ENCODE measurements at places on chromosomes 2 and 18.

- DNase-seq: no peak
These were observed 176.5 kb upstream of the CTAGE1 start for GRCh38 chr18:22594155-22594690.

DNA sequence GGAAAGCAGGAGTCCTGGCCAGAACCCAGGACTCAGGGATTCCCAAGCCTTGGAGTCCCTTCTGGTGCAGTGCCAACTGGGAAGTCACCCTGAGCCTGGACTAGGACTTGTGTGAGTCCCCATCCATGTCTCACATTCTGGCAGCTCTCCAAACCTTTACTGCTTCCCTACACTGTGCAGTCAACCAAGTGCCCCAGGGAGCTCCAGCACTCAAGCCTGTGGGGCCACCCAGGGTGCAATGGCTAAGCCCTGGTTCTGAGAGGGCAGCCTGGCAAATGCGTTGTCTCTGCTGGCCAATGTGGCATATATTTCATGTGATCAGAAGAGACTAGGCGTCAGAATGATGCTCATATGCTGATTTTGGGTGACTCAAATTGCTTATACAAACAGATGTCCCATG lies 223.4 kb downstream of the SP3 start:
- no peak for DNase-seq

DNA sequence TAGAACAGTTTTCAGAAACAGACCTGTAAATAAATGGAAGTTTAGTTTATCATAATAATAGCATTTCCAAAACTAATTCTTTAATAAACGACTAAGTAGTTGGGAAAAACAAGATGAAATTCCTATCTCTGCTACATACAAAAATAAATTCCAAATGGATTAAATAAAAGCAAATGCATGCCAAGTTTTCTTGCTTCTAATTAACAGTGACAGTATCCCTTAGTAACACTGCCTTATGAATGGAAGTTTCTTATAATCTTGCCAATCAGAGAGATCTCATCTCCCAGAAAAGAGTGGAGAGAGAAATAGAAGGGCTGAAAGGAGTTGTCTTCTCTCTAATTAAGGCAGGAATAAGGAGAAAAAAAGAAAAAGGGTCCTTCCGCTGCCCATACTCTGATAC lies 133.9 kb downstream of the GFPT1 start:
- DNase-seq: no peak

DNA sequence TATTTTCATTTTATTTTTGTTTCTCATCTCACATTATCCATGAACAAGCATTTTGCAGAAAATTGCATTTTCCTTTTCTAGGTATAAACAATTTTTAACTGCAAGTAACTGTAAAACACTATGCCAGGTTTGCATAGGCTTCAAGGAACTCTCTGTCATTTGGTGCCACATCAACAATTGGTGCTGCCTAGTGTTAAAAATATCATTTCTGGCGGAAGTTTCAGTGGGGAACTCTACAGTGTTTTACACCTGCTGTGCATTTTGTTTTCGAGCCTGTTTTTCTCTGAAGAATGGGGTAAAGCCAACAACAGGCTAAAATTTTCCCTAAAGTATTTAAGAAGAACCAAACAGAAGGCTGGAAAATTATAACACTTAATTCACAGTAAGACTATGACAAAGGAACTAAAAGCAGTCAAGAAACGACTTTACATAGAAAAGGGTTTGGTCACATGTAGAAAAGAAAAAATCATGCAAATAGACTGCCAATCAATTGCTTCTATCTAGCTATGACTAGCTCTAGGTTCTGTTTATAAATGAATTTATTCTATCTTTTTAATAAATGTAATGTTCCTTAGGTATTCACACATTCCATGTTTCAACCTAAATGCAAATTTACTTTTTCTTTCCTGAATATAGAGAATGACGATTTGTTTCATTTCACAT lies 21.4 kb upstream of the FRZB start:
- DNase-seq: no peak

- no peak for DNase-seq
These were observed 62.2 kb downstream of the COL6A3 start for GRCh38 chr2:237351796-237352195.

DNA sequence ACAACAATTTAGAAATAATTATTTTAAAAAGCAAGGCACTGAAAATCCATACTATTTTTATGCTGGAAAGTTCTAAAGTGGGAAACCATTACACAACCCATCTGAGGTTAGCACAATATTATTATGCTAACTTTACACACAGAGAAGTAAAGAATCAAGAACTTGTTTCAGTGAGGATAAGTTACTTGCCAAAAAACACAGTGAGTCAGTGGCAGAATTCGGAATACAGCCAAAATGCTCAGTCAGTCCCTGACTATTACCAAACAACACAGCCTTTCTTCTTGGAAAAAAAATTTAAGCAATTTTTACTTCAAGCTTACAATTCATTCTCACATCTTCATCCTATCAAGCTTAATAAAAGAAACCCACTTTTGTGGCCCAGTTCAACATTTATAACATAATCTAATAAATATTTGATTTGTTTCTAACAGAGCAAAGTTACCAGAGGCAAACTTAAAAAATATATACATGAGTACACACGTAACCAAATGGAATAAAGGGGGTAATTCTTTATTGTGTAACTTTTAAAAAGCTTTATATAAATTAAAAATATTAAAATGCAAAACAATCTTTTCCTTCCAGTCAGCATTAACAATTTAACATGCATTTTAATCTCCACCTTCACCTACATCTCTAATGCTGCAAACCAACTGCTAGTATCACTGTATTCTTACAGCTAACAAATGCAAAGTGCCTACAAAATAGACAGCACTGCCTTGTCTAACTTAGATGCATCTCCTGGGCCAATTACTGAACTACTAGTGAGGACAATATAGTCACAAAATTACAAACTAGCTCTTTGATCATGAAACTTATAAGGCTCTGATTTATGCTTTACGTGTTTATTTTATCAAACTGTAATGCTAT lies 55.2 kb downstream of the CCDC88A start:
- no peak for DNase-seq

GRCh38 chr2:239260546-239261327 lies 140.1 kb downstream of the HDAC4 start:
- DNase-seq: no peak

GRCh38 chr2:149899390-149899789 lies 311.8 kb upstream of the MMADHC start:
- no peak for DNase-seq

DNA sequence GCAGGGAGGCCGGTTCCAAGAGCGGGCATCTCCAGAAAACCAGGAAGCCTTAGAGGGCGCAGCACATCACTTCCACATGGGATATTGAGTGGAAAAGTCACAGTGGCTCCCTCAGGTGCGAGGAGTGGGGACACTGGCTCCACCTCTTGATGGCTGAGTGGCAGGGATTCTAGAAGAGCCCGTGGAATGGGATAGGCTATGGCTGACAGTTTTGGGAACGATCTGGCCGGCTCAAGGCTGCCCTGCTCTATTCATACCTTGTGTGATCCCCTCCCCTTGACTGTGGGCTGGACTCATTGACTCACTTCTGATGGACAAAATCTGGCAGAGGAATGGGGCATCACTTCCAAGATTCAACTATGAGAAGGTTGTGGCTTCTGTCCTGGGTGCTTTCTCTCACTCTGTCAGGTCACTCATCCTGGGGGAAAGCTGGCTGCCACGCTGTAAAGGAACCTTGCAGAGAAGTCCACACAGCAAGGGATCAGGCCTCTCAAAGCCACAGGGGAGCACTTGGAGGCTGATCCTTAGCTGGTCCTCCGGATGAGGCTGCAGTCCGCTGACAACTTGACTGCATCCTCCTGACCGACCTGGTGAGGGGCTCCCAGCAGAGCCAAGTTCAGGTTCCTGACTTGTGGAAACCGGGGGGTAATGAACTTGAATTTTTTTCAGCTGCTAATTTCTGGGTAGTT lies 46.7 kb upstream of the HS6ST1 start:
- no peak for DNase-seq

- no peak for DNase-seq
These were observed 36.2 kb upstream of the MAT2A start for GRCh38 chr2:85502720-85503119.

DNA sequence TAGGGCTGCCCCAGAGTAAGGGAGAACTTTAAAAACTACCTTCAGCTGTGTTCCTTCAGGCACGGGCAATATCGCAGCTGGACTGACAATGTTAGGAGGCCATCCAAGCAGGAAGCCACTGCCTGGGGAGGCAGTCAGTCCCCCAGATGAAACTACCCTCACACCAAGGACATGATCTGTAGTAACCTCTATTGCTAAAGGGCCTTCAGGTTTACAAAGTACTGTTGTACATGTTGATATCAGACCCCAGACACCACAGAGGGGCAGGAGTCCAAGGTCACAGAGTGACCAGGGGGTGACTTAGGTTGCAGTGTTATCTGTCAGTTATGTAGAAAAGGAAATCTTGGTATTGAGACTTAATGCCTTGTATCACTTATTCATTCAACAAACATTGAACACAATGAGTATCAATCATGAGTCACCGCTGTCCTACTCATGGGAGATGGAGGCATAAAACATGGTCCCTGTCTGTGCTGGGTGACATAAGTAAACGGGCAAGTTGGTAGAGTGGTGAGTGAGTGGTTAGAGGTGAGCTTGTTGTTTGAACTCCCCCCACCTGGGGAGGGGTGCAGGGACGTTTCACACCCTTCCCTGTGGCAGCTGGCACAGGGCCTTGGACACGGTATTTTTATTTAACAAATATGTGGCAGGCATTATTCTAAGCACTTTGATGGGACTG lies 7.1 kb downstream of the CABLES1 start:
- DNase-seq: no peak

- DNase-seq: no peak
These were observed 1.6 kb downstream of the ATOH8 start for GRCh38 chr2:85755122-85756027.

DNA sequence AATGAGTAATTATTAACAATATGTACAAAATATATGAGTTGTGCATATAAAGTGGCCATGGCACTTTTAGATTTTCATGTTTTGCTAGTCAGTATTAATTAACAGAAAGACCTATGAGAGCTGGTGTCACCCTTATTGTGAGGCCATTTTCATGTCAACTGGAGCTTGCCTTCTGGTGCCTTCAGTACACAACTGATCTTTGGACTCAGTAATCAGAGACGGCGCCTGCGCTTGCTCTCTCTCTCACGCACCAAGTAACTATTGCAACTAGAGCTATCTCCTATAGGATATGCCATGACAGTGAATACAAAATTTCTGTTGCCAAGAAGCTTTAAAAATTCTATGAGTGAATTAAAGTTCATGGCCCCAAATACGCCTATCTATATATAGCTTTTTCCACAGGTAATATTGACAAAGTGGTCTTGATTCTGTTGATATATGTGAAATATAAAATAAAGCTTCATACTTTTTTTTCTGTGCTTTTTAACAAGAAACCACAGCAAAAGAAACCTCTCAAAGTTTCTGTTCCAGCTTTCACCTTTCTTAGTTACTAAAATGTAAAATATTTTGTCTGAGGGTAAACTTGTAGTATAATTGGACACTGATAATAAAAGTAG lies 2.9 kb downstream of the SERTAD2 start:
- DNase-seq: no peak

DNA sequence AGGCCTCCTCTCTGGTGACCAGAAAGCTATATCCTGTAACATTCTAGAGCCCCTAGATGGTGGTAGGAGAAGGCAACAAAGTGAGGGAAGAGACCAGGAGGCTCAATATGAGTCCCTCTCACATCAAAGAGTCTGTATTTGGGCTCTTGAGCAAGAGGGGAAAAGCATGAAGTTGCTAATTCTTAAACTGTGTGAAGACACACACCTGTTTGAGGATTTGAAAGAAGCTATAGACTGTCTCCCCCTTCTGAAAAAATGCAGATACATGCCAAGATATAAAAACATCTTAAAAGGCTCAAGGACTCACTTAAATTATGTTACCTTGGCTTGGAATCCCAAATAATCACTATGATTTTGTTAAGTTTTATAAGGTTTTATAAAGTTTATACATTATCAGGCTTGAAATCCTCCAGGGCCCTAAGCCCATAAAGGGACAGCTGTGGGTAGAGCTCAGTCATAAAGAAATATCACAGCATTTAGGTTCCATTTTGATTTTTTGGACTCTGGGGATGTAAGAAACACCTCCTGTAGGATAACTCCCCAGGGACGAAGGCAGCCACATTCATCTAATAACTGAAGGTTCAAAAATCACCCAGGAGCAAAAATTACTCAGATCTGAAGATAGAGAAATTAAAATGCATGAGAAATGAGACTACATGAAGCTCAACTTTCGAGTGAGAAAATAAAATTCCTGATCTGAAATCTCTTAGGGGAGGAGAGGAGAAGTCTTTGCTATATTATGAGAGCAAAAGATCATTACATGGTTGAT lies 136.1 kb upstream of the LGALSL start:
- no peak for DNase-seq

GRCh38 chr2:158730621-158731140 lies 64.4 kb upstream of the DAPL1 start:
- DNase-seq: no peak

Measured in CD4-positive, alpha-beta T cell treated with Interleukin-21 for 1 hour (primary cell).